ENCODE measurements at places on chromosomes 4 and X.

- DNase-seq, result no peak
Observed at GRCh38 chrX:133869270-133869669, 116.1 kb downstream of the GPC3 start.

DNA sequence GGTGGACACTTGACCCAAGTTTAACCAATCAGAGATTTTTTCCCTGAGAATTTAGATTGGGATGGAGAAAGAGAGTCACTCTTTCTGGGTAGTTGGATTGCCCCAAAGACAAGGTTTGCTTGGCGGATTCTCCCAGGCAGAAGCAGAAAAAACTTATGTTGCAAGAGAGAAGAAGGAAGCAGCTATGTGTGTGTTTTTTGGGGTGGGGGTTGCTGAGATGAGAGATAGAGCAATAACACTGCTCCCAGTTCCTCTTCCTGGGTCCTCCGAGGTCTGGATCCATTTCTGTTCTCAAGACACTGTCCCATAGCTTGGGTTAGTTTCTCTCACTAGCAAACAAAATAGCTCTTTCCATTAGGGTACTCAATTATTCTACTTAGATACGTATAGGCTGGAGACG, 222.1 kb downstream of the STIM2 start:
- no peak for DNase-seq

GRCh38 chr4:164846566-164846965, 30.4 kb upstream of the APELA start:
- DNase-seq, result no peak

- DNase-seq, result no peak
Observed at GRCh38 chr4:143587703-143588102, 74.2 kb downstream of the SMARCA5 start.

DNA sequence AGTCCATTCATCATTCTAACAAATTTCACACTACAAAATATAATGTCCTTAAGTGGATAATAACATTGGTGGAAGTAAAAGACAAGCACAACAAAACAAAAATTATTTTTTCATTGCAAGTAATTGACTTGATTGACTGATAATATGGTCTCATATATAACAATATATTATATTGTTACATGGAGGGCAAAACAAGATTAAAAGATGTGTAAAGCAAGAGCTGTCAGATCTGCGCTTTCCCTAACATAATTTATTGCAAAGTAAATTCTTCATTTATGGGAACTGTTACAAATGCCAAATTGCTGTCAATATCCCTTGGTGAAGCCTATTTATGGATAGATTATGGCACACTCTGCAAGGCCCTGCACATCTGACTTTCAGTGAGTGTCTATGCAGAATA, 233.6 kb downstream of the PCDH7 start:
- DNase-seq, result no peak

GRCh38 chr4:123632693-123633030, 236.1 kb downstream of the SPRY1 start:
- no peak for DNase-seq

- no peak for DNase-seq
Observed at GRCh38 chr4:8238515-8239053, 31.0 kb upstream of the HTRA3 start.

DNA sequence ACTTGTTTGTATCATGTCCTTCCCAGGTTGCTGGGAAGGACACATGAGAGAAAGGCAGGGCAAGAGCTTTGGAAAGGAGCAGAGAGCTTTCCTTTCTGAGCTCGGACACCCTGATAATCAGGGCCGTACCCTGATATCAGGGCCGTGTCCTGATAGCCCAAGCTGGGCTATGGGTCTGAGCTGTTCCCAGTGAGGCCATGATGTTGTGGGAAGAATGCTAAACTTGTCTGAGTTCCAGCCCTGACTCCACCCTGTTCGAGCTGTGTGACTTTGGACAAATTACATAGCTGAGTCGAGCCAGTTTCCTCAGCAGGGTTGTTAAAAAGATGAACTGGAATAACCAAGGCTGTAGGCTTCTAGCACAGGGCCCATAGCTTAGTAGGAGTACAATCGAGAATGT, 3.3 kb upstream of the CXCR3 start:
- no peak for DNase-seq

- no peak for DNase-seq
Observed at GRCh38 chr4:23877758-23878229, 12.1 kb downstream of the PPARGC1A start.

DNA sequence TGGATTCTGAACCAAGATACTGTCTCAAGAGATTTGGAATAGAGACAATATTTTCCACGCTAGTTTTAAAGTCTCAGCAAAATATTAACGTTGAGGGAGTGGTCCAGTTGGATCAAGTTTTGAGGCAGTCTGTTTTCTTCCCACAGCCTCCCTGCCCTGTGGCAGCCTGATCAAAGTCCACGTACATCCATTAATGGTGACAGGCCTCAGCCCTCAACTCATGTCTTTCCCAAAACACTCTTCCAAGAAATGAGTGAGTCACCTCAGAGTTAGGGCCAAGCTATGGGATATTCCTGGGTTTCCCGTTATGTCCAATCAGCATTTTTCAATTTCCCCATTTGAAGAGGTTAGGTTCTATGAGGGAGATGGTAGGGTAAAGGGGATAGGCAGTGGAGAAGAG, 28.5 kb downstream of the EGFL6 start:
- no peak for DNase-seq

GRCh38 chr4:8044699-8045098, 105.0 kb upstream of the AFAP1 start:
- peak; percentile 92 for DNase-seq

- no peak for DNase-seq
Observed at GRCh38 chr4:123319639-123320038, 77.0 kb upstream of the SPRY1 start.

DNA sequence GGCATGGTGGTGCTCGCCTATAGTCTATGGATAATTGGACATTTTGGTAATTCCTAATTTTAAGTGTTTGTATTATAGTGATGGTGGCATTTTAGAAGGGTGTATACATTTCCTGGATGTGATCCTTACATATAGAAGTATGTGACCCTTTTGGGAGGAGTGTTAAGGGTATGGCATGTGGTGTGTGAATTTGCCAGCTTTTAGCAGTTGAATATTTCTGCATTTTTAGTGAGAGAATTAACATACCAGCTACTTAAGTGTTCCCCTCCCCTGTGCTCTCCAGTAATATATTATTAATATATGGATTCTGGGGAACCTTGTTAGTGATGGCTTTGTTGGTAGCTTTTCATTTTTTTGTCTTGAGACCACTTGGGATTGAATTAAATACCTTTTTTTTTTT, 55.3 kb downstream of the STAG2 start:
- no peak for DNase-seq

- no peak for DNase-seq
Observed at GRCh38 chr4:109547394-109547793, 12.7 kb upstream of the MCUB start.

- DNase-seq, result no peak
Observed at GRCh38 chr4:6225469-6225868, 25.1 kb upstream of the JAKMIP1 start.

GRCh38 chr4:5989236-5990225, 28.7 kb downstream of the C4orf50 start:
- DNase-seq, result no peak

- DNase-seq, result no peak
Observed at GRCh38 chr4:185263419-185263818, 54.0 kb downstream of the SNX25 start.

DNA sequence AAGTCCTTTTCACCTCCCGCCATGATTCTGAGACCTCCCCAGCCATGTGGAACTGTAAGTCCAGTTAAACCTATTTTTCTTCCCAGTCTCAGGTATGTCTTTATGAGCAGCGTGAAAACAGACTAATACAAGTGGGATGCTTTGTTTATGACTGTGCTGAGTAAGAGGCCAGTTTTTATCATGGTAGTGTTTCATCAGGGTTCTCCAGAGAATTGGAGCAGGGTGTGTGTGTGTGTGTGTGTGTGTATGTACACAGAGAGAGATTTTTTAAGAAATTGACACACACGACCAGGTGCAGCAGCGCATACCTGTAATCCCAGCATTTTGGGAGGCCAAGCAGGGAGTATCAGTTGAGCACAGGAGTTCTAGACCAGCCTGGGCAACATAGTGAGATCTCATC, 34.6 kb upstream of the SLC2A9 start:
- no peak for DNase-seq

DNA sequence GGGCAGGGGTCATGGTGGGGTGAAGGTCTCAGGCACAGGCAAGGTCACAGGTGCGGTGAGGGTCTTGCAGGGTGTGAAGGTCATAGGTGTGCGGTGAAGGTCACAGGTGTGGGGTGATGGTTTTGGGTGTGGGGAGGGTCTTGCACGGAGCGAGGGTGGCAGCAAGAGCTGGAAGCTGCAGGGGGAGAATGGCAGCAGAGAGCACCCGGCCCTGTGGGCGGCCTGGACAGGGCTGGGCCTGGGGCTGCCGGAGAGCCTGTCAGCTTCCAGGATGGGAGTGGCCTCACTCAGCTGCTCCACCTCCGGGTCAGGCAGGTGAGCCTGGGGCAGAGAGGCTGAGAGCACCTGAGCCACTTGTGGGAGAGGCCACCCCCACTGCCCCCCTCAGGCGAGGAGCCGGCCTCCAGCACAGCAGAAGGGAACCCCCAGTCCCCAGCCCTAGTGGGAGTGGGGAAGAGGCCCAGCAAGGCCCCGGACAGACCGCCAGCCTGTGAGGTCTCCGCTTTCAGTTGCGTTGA, 1.5 kb downstream of the MSANTD1 start:
- DNase-seq, result no peak

DNA sequence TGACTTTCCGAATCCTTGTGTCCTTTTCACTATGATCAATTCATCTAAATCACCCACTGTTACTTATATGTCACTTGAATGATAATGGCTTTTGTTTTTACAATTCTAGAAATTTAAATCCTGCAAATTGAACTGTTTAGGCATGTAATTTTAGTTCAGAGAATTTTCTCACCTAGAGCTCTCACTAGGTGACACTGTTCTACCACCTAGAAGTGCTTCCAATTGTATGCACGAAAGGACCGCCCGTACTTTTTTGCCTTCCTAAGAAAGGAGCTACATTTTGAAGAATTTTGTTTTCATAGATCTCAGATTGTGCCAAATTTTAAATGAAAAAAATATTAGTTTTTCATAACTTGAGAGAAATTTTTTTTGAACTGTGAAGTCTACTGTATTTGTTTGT, 481.6 kb upstream of the FSTL5 start:
- no peak for DNase-seq

GRCh38 chrX:69000877-69001276, 164.4 kb downstream of the PJA1 start:
- DNase-seq, result no peak

DNA sequence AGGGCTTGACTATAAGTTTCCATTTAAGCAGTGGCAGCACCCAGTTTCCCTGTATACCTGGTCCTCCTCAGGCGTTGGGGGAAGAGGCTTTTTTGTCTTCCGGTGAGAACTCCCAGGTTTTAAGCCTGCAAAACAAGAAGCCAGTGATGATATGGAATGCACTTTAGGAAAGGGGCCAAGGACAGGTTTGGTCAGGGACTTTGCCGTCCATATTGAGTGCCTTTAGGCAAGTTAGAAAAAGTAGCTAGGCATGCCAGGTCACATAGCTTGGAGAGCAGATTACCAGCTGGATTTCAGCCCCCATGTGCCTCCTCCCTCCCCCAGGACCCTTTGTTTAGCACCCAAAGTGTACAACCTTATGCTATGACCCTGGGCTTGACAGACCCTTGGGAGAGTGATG, 13.6 kb upstream of the TIMM8A start:
- DNase-seq, result no peak

DNA sequence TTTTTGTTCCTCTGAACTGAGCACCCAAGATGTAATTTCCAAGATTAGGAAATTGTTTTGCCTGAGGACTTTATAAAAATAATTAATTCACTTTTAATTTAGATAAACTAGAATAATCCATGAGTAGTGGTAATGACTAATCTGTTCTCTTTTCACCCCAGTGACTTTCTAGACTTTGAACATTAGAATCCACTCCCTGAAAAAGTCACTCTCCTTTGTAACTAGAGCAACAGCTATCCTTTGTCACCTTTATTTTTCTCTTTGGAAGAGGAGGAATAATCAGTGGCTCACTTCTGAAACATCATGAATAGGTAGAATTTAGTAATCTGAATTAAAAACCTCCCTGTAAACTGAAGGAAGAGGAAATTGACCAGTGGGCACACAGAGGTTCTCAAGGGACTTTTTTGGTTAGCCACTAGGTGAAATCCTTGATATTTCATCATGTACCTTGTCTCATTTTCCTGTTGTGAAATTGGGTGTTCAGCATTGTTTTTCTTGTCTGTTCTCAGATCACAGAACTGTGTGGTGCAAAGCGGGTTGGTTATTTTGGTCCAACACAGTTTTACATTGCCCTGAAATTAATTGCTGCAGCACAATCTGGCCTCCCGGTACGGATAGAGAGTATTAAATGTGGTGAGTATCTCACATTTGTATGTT, 59.4 kb downstream of the REPS2 start:
- no peak for DNase-seq

All from NCI-H1694 (cell line).